ENCODE measurements at places on chromosomes 2 and 18.

DNA sequence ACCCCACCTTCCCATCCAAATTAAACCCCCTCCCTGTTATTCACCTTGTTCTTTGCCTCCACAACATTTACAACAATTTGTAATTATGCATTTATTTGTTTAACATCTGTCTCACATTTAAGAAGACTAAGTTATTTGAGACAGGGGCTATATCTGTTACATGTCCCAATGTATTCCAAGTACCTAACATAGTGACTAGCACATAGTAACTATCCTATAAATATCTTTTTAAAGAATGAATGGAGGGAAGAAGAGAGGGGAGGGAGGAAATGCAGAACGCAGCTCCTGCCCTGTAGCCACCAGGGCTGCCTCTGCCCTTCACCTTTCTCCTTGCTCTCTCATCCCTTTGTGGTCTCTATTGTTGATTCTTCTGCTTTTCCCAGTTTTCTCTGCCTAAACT lies 40.6 kb downstream of the HDHD2 start:
- no peaks in the 10 kb centered on the region for H3K4me1 ChIP-seq
- H3K36me3 ChIP-seq = peaks cover 11% of the 10 kb centered on the region
- no peak for DNase-seq
- no peaks in the 10 kb centered on the region for H3K27me3 ChIP-seq

- peak overlapping the region; percentile 17 for H3K27ac ChIP-seq
- no peak overlapping the region for H3K4me3 ChIP-seq
- no peaks in the 10 kb centered on the region for H3K27me3 ChIP-seq
- H3K36me3 ChIP-seq = no peaks in the 10 kb centered on the region
Measured at GRCh38 chr18:31275722-31276463, 42.1 kb upstream of the DSG1 start.

- H3K4me3 ChIP-seq = no peak overlapping the region
- no peaks in the 10 kb centered on the region for H3K27me3 ChIP-seq
- no peak for DNase-seq
- H3K36me3 ChIP-seq = peaks cover 46% of the 10 kb centered on the region
Measured at GRCh38 chr2:73947412-73948018, 20.8 kb downstream of the DGUOK start.

- H3K36me3 ChIP-seq = peaks cover 11% of the 10 kb centered on the region
- no peak overlapping the region for H3K4me3 ChIP-seq
- H3K4me1 ChIP-seq = peaks cover 54% of the 10 kb centered on the region
- DNase-seq = no peak
- H3K27me3 ChIP-seq = no peaks in the 10 kb centered on the region
- H3K27ac ChIP-seq = no peak overlapping the region
Measured at GRCh38 chr2:227479865-227480475, 8.0 kb downstream of the AGFG1 start.

- H3K36me3 ChIP-seq = no peaks in the 10 kb centered on the region
- no peaks in the 10 kb centered on the region for H3K27me3 ChIP-seq
- no peak overlapping the region for H3K4me3 ChIP-seq
- H3K27ac ChIP-seq = no peak overlapping the region
- no peaks in the 10 kb centered on the region for H3K4me1 ChIP-seq
Measured at GRCh38 chr2:13768274-13768673, 864.2 kb upstream of the LRATD1 start.

GRCh38 chr2:165757906-165758675 lies 36.0 kb downstream of the GALNT3 start:
- DNase-seq = no peak
- H3K36me3 ChIP-seq = no peaks in the 10 kb centered on the region
- H3K27ac ChIP-seq = no peak overlapping the region
- no peaks in the 10 kb centered on the region for H3K27me3 ChIP-seq
- H3K4me3 ChIP-seq = no peak overlapping the region
- peaks cover 3% of the 10 kb centered on the region for H3K4me1 ChIP-seq

DNA sequence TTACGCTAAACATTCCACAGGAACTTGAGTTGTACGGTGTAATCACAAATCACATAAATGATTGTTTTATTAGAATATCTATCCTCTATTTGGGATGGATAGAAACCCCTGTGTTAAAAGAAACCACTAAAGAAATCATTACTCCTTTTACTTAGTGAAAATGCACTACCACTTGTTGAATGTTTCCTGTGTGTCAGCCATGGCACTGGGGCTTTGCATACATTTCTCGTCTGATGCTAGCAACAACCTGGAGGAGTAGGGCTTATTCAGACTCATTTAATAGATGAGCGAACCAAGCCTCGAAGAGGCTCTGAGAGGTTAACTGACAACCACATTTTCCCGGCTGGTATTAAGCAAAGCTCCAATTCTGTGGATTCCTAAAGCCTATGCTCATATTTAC lies 60.5 kb upstream of the PELI1 start:
- no peaks in the 10 kb centered on the region for H3K27me3 ChIP-seq
- H3K36me3 ChIP-seq = peaks cover 15% of the 10 kb centered on the region
- peak overlapping the region; percentile 99 for H3K27ac ChIP-seq
- no peak for DNase-seq

GRCh38 chr2:122703676-122704075 lies 948.2 kb downstream of the TSN start:
- H3K27ac ChIP-seq = no peak overlapping the region
- H3K4me1 ChIP-seq = no peaks in the 10 kb centered on the region
- H3K4me3 ChIP-seq = no peak overlapping the region
- no peaks in the 10 kb centered on the region for H3K36me3 ChIP-seq
- no peaks in the 10 kb centered on the region for H3K27me3 ChIP-seq
- no peak for DNase-seq

- no peak overlapping the region for H3K27ac ChIP-seq
- DNase-seq = no peak
- H3K4me1 ChIP-seq = no peaks in the 10 kb centered on the region
- H3K27me3 ChIP-seq = no peaks in the 10 kb centered on the region
Measured at GRCh38 chr2:174552880-174553279, 44.7 kb downstream of the WIPF1 start.

GRCh38 chr2:1691366-1691765 lies 52.9 kb downstream of the PXDN start:
- H3K27ac ChIP-seq = no peak overlapping the region
- no peaks in the 10 kb centered on the region for H3K36me3 ChIP-seq
- no peaks in the 10 kb centered on the region for H3K4me1 ChIP-seq
- DNase-seq = no peak
- no peak overlapping the region for H3K4me3 ChIP-seq
- no peaks in the 10 kb centered on the region for H3K27me3 ChIP-seq

GRCh38 chr2:88807237-88807962 lies 115.9 kb downstream of the RPIA start:
- H3K27ac ChIP-seq = no peak overlapping the region
- peaks cover 41% of the 10 kb centered on the region for H3K27me3 ChIP-seq
- H3K4me1 ChIP-seq = no peaks in the 10 kb centered on the region
- H3K36me3 ChIP-seq = no peaks in the 10 kb centered on the region
- H3K4me3 ChIP-seq = no peak overlapping the region

DNA sequence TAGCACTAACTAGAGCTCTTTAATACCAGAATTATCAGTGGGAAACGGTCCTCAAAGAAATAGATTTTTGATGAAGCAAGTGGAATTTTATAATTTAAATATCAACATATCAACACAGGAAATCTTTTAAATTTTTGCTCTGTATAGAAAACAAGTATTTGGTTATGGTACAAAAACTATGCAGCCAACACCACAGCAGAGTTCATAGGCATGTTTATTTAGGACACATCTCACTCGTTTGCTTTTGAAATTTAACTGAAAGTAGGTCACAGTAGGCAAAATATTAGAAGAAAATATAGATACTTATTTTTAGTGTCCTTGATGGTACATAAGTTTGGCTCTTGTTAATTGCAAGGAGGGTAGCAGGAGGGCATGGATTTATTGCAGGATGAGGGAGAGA lies 34.3 kb upstream of the TANC1 start:
- no peak overlapping the region for H3K4me3 ChIP-seq
- H3K27ac ChIP-seq = no peak overlapping the region
- H3K4me1 ChIP-seq = peaks cover 32% of the 10 kb centered on the region
- H3K27me3 ChIP-seq = no peaks in the 10 kb centered on the region
- H3K36me3 ChIP-seq = no peaks in the 10 kb centered on the region
- DNase-seq = no peak

- no peaks in the 10 kb centered on the region for H3K36me3 ChIP-seq
- no peaks in the 10 kb centered on the region for H3K4me1 ChIP-seq
- H3K4me3 ChIP-seq = no peak overlapping the region
- H3K27me3 ChIP-seq = no peaks in the 10 kb centered on the region
Measured at GRCh38 chr2:194566907-194567660, 1089.9 kb upstream of the SLC39A10 start.

DNA sequence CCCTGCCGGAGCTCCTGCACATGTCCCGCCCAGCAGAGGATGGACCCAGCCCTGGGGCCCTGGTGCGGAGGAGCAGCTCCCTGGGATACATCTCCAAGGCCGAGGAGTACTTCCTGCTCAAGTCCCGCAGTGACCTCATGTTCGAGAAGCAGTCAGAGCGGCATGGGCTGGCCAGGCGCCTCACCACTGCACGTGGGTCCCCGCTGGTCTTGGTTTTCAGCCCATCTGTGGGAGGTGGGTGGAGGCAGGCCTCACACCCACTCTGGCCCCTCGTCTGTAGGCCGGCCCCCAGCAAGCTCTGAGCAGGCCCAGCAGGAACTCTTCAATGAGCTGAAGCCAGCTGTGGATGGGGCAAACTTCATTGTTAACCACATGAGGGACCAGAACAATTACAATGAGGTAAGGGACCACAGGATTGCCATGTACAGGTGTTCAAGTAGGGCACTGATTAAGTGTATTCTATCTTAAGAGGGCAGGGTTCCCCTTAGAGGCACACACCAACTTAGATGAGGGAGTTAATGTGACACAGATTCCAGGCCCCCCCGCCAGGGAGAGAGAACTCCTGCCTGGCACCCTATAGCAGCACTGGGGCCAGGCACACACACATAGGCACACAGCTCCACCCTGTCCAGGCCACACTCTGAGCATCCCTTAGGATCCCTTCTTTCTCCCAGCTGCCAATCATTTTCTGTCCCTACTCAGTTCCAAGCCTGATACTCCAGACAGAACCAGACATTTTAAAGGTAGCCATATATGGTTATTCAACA lies 5.4 kb upstream of the CHRNG start:
- H3K27me3 ChIP-seq = peaks cover 79% of the 10 kb centered on the region
- no peaks in the 10 kb centered on the region for H3K4me1 ChIP-seq
- H3K36me3 ChIP-seq = no peaks in the 10 kb centered on the region

GRCh38 chr2:237729681-237730475 lies 68.7 kb upstream of the RBM44 start:
- no peak overlapping the region for H3K27ac ChIP-seq
- no peak for DNase-seq
- peaks cover 66% of the 10 kb centered on the region for H3K4me1 ChIP-seq
- H3K36me3 ChIP-seq = peaks cover 68% of the 10 kb centered on the region

GRCh38 chr18:51273437-51273836 lies 76.0 kb upstream of the MEX3C start:
- H3K36me3 ChIP-seq = no peaks in the 10 kb centered on the region
- H3K4me1 ChIP-seq = peaks cover 2% of the 10 kb centered on the region
- H3K4me3 ChIP-seq = no peak overlapping the region
- no peak overlapping the region for H3K27ac ChIP-seq

DNA sequence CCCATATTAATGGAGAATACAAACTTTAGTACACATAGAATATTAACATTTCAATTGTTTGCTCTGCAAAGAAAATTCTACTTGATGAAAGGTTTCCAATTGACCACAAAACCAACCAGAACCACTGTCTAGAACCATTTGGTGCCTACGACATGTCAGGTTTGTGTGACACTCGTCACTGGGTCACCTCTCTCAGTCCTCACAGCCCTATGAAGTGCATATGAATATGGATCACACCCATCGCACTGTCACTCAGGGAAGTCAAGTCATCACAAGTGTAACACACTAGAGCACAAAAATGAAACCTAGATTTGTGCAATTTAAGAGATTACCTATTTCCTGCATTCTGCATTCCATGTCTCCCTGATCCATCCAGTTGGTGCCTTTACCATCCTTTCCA lies 43.7 kb downstream of the PTPN2 start:
- H3K27me3 ChIP-seq = no peaks in the 10 kb centered on the region
- DNase-seq = no peak
- H3K27ac ChIP-seq = peak overlapping the region; percentile 42
- H3K36me3 ChIP-seq = peaks cover 38% of the 10 kb centered on the region
- H3K4me1 ChIP-seq = peaks cover 73% of the 10 kb centered on the region

DNA sequence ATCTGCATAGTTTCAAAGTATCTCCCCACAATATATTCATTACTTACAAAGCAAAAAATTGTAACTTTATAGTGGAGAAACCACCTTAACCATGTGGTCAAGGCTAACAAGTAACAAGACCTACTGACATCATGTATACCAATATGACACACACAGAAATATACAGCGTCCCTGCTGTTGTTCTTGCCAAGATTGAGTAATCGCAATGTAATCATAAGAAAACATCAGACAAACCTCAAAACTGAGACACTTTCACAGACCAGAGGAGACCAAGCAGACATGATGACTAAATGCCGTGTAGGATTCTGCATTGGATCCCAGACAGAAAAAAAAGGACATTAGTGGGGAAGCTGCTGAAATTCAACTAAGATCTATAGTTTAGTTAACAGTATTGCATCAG lies 123.0 kb downstream of the ACAA2 start:
- DNase-seq = no peak
- H3K27ac ChIP-seq = peak overlapping the region; percentile 20
- peaks cover 23% of the 10 kb centered on the region for H3K4me1 ChIP-seq
- no peaks in the 10 kb centered on the region for H3K27me3 ChIP-seq
- no peaks in the 10 kb centered on the region for H3K36me3 ChIP-seq

GRCh38 chr18:74082742-74083556 lies 64.7 kb downstream of the FBXO15 start:
- H3K27me3 ChIP-seq = no peaks in the 10 kb centered on the region
- peak overlapping the region; percentile 32 for H3K4me3 ChIP-seq
- no peak for DNase-seq
- no peaks in the 10 kb centered on the region for H3K36me3 ChIP-seq

GRCh38 chr2:26086155-26086637 lies 52.3 kb downstream of the RAB10 start:
- H3K27ac ChIP-seq = no peak overlapping the region
- peaks cover 13% of the 10 kb centered on the region for H3K36me3 ChIP-seq
- no peaks in the 10 kb centered on the region for H3K27me3 ChIP-seq
- H3K4me1 ChIP-seq = peaks cover 13% of the 10 kb centered on the region
- DNase-seq = no peak

DNA sequence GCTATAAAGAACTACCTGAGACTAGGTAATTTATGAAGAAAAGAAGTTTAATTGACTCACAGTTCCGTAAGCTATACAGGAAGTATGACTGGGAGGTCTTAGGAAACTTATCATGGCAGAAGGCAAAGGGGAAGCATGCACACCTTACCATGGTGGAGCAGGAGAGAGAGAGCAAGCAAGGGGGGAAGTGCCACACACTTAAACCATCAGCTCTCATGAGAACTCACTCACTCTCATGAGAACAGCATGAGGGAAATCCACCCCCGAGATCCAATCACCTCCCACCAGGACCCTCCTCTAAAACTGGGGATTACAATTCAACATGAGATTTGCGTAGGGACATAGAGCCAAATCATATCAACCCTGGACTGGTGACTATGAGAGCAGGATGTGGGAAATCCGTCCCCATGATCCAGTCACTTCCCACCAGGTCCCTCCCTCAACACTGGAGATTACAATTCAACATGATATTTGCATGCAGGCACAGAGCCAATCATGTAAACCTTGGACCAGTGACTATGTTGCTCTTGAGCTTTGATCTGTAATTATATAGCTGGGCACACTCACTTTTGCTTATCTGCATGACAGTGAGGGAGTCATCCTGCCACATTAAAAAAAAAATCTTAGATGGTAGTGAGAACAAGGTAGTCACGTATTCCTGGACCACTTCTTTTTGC lies 12.9 kb downstream of the ADAM23 start:
- H3K4me1 ChIP-seq = peaks cover 34% of the 10 kb centered on the region
- DNase-seq = no peak
- no peak overlapping the region for H3K4me3 ChIP-seq
- no peak overlapping the region for H3K27ac ChIP-seq
- H3K36me3 ChIP-seq = no peaks in the 10 kb centered on the region

- peaks cover 52% of the 10 kb centered on the region for H3K4me1 ChIP-seq
- no peak overlapping the region for H3K4me3 ChIP-seq
- H3K36me3 ChIP-seq = peaks cover 4% of the 10 kb centered on the region
- no peak overlapping the region for H3K27ac ChIP-seq
- peaks cover 63% of the 10 kb centered on the region for H3K27me3 ChIP-seq
Measured at GRCh38 chr2:201886504-201886903, 80.2 kb downstream of the CDK15 start.

Data from Calu3 (cell line).